ENCODE measurements at places on chromosomes 1 and 21.

DNA sequence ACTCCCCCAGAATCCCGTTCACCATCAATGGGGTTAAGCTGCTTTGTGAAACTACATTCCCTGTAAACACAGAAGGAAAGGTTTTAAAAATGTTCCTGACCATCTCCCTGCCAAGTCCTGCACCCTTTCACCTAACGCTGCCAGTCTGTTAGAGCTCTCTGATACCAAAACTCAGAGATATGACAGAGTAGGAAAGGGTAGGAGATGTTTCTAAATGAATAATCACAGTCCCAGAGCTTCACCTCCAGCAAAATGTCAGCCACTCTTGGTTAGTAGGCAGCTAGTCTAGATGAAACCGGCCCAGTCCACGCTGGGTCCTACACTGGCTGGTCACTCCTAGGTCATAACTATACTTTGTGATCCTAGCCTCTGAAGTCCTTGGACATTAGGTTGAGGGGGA is 26.7 kb downstream of the SLAMF6 start:
- no peak for DNase-seq

- DNase-seq: no peak
Observed at GRCh38 chr1:101993710-101994109, 3.0 kb downstream of the OLFM3 start.

DNA sequence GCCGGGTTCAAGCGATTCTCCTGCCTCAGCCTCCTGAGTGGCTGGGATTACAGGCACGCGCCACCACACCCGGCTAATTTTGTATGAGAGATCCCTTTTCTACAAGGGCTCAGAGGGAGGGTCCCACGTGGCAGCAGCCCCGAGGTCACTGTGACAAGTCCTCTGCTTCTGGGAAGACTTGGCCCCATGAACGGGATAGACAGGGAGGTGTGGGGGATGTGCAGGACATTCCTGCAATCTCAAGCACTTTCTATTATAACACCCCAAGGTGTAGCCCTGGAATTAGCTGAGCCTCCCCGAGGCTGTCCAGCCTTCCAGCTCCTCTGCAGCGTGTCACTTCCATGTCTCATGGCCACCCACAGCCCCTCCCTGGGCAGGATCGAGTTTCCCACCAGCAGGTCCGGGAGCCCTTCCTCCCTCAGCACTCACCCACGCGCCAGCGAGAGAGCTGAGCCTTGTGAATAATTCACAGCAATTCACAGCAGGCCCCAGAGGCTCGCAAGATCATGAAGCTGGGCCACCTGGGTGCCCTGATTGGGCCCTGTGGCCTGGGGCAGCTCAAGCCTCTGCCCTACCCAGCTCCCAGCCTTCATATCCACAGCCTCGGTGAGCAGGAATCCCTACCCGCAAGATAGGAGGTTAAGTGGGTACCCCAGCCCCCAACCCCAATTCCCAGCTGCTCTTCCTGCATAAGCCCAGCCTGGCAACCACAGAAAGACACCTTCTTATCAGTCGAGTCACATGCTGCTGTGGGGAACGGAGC is 22.8 kb upstream of the RNU1-4 start:
- peak; percentile 15 for DNase-seq

DNA sequence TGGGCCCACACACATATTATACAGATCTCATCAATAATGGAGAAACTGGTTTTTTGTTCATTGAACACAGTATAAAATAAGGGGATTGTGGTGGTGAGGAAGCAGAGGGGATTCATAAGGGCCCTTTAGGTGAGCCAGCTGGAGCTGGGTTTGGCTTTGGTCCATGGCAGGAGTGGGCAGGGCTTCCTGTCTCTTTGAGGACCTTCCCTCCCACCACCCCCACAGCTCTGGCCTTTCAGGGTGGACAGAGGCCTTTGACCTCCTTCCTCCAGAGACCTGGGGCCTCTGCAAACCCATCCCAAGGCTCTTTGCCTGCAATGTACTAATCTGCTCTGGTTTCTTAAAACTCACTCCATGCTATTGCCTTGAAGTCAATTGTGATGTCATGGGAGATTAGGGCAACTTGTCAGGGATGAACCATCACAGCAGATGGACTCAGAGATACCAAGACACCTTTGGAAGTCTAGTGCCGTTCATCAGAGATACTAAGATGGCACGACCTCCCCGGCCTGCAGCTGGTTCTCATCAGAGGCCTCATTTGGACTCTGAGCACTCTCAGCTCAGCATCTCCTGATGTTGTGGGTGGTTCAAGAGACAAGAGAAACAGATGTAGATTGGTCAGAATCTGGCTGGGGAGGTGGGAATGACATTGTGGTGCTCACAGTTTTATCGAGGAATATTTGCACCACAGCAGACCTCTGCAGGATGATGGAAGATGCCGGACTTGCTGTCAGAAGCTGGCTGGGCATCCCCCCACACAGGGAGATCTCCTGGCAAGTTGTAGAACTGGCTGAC is 37.9 kb downstream of the LHX4 start:
- DNase-seq: no peak

DNA sequence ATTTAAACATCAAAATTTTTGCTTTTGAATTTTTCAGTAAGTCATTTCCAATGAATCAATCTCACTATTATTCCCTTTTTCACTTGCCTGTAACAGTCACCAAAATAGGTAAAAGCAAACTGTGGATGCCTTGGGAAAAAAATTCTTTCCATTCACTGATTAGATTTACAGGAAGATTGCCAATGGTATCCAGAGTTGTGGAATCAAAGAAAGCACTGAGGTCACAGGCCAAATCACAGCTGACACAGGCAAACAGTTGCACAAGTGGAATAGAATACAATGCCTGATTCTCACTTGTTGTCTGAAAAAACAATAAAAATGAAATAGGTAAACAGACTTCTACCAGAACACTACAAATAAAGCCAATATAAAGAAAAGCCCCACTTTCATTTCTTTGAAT is 48.4 kb downstream of the LTN1 start:
- DNase-seq: no peak
